Subcutaneous preadipocyte (primary cell): ENCODE measurements at places on chromosomes 16 and 17. TPM values are rescaled to one million over a fixed set of nuclear protein-coding genes. Genes with fewer than 3 reads are reported as not detected.

ZMYND15 gene
- 0.20 TPM in 1 of 2 replicates, not detected in the other for total RNA-seq

PPM1E gene
- total RNA-seq = under 0.01 TPM in 1 of 2 replicates, not detected in the other

AATK gene
- 0.20 and 0.37 TPM in 2 replicates for total RNA-seq

NPTX1 gene
- 0.73 and 2.7 TPM in 2 replicates for total RNA-seq

HOXB9 gene
- 0.37 TPM in 1 of 2 replicates, not detected in the other for total RNA-seq

G6PC1 gene
- not detected in 2 replicates for total RNA-seq

CCL4L2 gene
- total RNA-seq = 0.37 TPM in 1 of 2 replicates, not detected in the other

CDK5R1 gene
- total RNA-seq = 0.73 and 0.78 TPM in 2 replicates

RAB37 gene
- total RNA-seq = under 0.01 and 0.20 TPM in 2 replicates

ARHGDIG gene
- 0.37 TPM in 1 of 2 replicates, not detected in the other for total RNA-seq

APRT gene
- total RNA-seq = 72.3 and 102 TPM in 2 replicates

CD300LF gene
- not detected in 2 replicates for total RNA-seq

KCNG4 gene
- total RNA-seq = not detected in 2 replicates

DHRS13 gene
- total RNA-seq = 4.8 and 5.5 TPM in 2 replicates

NIP7 gene
- 33.8 and 42.6 TPM in 2 replicates for total RNA-seq

PRSS33 gene
- total RNA-seq = not detected in 2 replicates

TMEM235 gene
- not detected in 2 replicates for total RNA-seq

C1QTNF1 gene
- 27.2 and 40.8 TPM in 2 replicates for total RNA-seq

SHBG gene
- 0.37 and 0.39 TPM in 2 replicates for total RNA-seq

ANKRD40CL gene
- total RNA-seq = not detected in 2 replicates

MEFV gene
- under 0.01 and 0.20 TPM in 2 replicates for total RNA-seq

DPEP1 gene
- total RNA-seq = not detected in 2 replicates

TPSB2 gene
- total RNA-seq = not detected in 2 replicates

TLCD1 gene
- 3.1 and 4.0 TPM in 2 replicates for total RNA-seq

TENT4B gene
- 6.2 and 12.7 TPM in 2 replicates for total RNA-seq

EPOP gene
- 2.6 and 3.9 TPM in 2 replicates for total RNA-seq

CEP295NL gene
- total RNA-seq = 2.9 and 3.7 TPM in 2 replicates

KRTAP9-2 gene
- total RNA-seq = not detected in 2 replicates

CIBAR2 gene
- not detected in 2 replicates for total RNA-seq

WNT9B gene
- total RNA-seq = not detected in 2 replicates

ZPBP2 gene
- not detected in 2 replicates for total RNA-seq

TAX1BP3 gene
- total RNA-seq = 88.9 and 89.1 TPM in 2 replicates

LRRC37A gene
- total RNA-seq = 1.1 and 4.5 TPM in 2 replicates

SLC6A4 gene
- total RNA-seq = not detected in 2 replicates

APOBR gene
- not detected in 2 replicates for total RNA-seq

PYY gene
- 0.37 TPM in 1 of 2 replicates, not detected in the other for total RNA-seq

NGFR gene
- 0.20 TPM in 1 of 2 replicates, not detected in the other for total RNA-seq

RAI1 gene
- total RNA-seq = 5.9 and 9.4 TPM in 2 replicates

OTOP3 gene
- not detected in 2 replicates for total RNA-seq

CTRL gene
- total RNA-seq = 0.37 and 1.4 TPM in 2 replicates

C16orf92 gene
- total RNA-seq = not detected in 2 replicates

TBC1D3B gene
- total RNA-seq = 0.37 and 0.59 TPM in 2 replicates

KRT33A gene
- not detected in 2 replicates for total RNA-seq

CCP110 gene
- total RNA-seq = 9.2 and 13.5 TPM in 2 replicates
